CD4-positive, alpha-beta T cell (primary cell): ENCODE measurements at places on chromosomes 7 and 10. TPM values are rescaled to one million over a fixed set of nuclear protein-coding genes. Genes with fewer than 3 reads are reported as not detected.

The NPFFR1 gene
- total RNA-seq: 0.03 TPM

DNA sequence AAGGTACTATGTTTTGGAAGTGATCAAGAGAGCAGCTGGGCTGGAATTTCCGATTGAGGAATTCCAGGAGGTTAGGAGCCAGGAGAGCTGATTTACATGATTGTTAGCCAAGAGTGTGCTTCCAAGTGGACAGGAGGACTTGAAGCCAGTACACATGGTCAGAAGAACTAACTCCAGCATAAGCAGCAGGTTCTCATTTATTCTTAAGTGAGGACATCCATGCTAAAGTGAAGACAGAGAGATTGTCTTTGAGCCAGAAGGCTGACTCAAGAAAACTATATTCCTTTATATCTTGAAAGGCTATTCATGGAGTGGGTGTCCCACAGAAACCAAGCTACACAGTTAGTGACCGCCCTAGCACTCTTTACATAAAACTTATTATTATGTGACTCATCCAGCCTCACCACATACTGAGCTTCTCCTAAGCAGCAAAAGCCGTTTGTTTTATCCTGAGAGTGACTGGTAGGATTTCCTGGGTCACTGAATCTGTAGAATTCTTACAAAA, 56.7 kb upstream of the SEMA3A start:
- no peaks in the 10 kb centered on the region for H3K4me1 ChIP-seq
- no peak overlapping the region for H3K27ac ChIP-seq
- no peak overlapping the region for H3K4me3 ChIP-seq
- no peaks in the 10 kb centered on the region for H3K27me3 ChIP-seq
- H3K36me3 ChIP-seq: no peaks in the 10 kb centered on the region

The PRLHR gene
- total RNA-seq: not detected

The SUN3 gene
- total RNA-seq: not detected

DNA sequence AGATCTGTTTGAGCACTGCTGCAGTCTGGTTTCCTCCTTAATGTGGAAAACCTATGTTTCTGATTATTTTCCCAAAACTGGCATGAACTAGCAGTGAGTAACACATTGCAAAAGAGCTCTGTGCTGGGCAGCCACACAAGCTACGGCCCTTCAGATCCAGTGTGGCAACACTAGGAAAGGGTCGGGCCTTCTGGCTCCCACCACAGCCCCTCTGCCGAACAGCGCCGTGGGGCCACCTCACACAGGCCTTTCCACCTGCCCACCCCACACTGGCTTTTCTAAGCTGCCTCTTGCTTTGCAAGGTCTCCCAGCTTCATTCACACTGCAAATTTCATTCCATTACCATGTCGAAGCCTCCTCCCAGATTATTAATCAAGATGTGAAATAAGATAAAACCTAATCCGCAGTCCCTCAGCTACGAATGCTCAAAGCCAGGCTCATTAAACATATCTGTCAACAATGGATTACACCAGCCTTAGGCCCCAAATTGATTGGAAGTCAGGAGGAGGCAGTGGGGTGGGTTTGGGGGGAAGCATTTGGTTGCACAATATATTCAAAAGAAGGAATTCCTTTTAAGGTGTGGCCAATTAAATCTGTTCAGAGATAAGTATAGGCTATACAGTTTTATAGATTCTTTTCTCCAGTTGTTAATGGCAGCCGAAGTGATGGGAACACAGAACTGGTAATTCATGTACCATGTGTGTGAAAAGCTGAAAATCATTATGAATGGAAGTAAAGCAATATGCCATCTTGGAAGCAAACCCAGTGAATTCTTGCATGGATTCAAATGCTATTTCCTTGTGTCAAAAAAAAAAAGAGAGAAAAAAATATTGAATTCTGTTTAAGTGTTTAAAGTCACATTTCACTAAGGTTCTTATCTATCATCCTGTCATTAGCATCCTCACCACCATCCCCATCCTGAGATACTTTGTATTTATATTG, 223.7 kb downstream of the MTERF1 start:
- H3K36me3 ChIP-seq: no peaks in the 10 kb centered on the region
- H3K4me3 ChIP-seq: no peak overlapping the region
- no peaks in the 10 kb centered on the region for H3K27me3 ChIP-seq

GRCh38 chr10:51224671-51225161, 150.4 kb downstream of the PRKG1 start:
- no peak for DNase-seq
- H3K4me3 ChIP-seq: no peak overlapping the region
- H3K4me1 ChIP-seq: no peaks in the 10 kb centered on the region

- H3K27ac ChIP-seq: no peak overlapping the region
- no peaks in the 10 kb centered on the region for H3K4me1 ChIP-seq
- H3K27me3 ChIP-seq: no peaks in the 10 kb centered on the region
- DNase-seq: no peak
- no peak overlapping the region for H3K4me3 ChIP-seq
Measured at GRCh38 chr7:154646126-154647013, 356.6 kb downstream of the PAXIP1 start.

GRCh38 chr10:117004227-117005025, 561 bp downstream of the SHTN1 start:
- H3K4me1 ChIP-seq: peaks cover 14% of the 10 kb centered on the region
- no peak overlapping the region for H3K27ac ChIP-seq
- DNase-seq: no peak
- H3K4me3 ChIP-seq: peak overlapping the region; percentile 53
- H3K27me3 ChIP-seq: peaks cover 38% of the 10 kb centered on the region

DNA sequence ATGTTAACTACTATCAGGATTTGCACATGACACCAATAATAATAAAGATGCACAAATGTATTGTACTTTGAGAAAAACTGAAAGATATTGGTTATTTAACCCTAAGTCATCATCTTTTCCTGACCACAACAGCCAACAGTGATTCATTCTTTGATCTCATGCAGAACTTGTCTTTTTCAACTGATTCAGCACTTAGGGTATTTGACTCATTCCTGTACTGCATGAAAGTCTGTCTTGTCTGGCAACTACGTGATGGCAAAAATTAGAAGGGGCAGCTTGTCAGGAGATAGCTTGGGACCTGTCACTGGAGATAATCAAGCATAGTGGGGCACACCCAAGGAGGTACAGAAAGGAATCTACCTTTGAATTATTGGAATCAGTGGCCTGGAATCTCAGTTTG, 77.8 kb upstream of the LRRC17 start:
- H3K4me1 ChIP-seq: no peaks in the 10 kb centered on the region
- H3K27me3 ChIP-seq: no peaks in the 10 kb centered on the region
- DNase-seq: no peak

The MET gene
- 0.14 TPM for total RNA-seq

GRCh38 chr7:1073142-1073977, 14.6 kb upstream of the GPER1 start:
- H3K27me3 ChIP-seq: no peaks in the 10 kb centered on the region
- no peak for DNase-seq
- H3K27ac ChIP-seq: no peak overlapping the region
- no peaks in the 10 kb centered on the region for H3K4me1 ChIP-seq

GRCh38 chr7:115088893-115089292, 167.0 kb downstream of the MDFIC start:
- no peaks in the 10 kb centered on the region for H3K27me3 ChIP-seq
- no peaks in the 10 kb centered on the region for H3K4me1 ChIP-seq
- DNase-seq: no peak
- no peak overlapping the region for H3K4me3 ChIP-seq
- no peaks in the 10 kb centered on the region for H3K36me3 ChIP-seq
- H3K27ac ChIP-seq: no peak overlapping the region

DNA sequence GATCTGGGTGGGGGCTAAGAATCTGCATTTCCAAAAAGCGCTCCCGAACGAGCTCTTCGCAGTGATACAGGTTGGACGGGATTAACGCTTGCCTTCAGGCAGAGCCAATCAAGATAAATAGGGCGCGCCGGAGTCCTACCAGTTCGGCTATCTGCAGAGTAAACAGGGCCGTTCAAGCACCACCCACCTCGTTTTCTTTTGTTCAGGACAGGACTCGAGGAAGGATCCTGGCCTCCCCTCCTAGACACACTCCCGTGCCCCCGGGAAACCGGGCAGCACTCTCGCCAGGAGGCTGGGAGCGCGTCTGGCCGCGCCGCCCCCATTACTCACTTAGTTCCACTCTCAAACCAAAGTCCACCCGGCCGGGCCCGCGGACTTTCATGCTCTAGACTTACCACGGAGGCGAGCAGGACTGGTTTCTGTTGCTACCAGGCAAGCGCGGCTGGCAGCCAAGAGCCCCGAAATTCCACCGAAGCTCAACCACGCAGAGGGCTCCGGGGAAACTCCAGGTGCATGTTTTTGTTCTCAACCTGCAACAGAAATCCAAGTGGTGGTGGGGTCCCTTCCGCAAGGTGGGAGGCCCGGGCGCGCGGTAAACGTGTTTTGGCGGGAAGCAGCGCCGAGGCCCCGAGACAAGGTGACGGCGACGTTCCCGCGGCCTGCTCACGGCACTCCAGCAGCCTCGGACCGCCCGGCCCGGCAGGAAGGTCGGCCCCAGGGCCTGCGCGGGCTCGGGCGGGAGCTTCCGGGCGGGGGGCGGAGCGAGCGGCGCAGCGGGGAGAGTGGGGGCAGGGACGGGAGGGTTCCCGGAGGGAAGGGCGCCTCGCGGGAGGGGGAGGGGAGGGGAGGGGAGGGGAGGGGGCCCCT, 12.7 kb downstream of the HNRNPF start:
- peak; percentile 46 for DNase-seq
- H3K4me1 ChIP-seq: peaks cover 84% of the 10 kb centered on the region
- H3K36me3 ChIP-seq: peaks cover 58% of the 10 kb centered on the region

- H3K36me3 ChIP-seq: no peaks in the 10 kb centered on the region
- no peaks in the 10 kb centered on the region for H3K27me3 ChIP-seq
- no peaks in the 10 kb centered on the region for H3K4me1 ChIP-seq
- H3K4me3 ChIP-seq: no peak overlapping the region
Measured at GRCh38 chr10:104895541-104895940, 254.5 kb downstream of the SORCS3 start.

GRCh38 chr10:118694848-118695247, 59.9 kb downstream of the CACUL1 start:
- no peak for DNase-seq
- H3K4me3 ChIP-seq: no peak overlapping the region
- H3K36me3 ChIP-seq: peaks cover 5% of the 10 kb centered on the region
- no peak overlapping the region for H3K27ac ChIP-seq

GRCh38 chr10:94224656-94225055, 138.1 kb downstream of the NOC3L start:
- no peak for DNase-seq
- no peak overlapping the region for H3K4me3 ChIP-seq
- no peaks in the 10 kb centered on the region for H3K36me3 ChIP-seq
- no peaks in the 10 kb centered on the region for H3K27me3 ChIP-seq

GRCh38 chr10:32139223-32140073, 83.2 kb upstream of the KIF5B start:
- no peak for DNase-seq
- H3K4me1 ChIP-seq: no peaks in the 10 kb centered on the region
- no peaks in the 10 kb centered on the region for H3K36me3 ChIP-seq
- no peaks in the 10 kb centered on the region for H3K27me3 ChIP-seq
- no peak overlapping the region for H3K27ac ChIP-seq
- H3K4me3 ChIP-seq: no peak overlapping the region

- no peak overlapping the region for H3K4me3 ChIP-seq
- peaks cover 33% of the 10 kb centered on the region for H3K4me1 ChIP-seq
- H3K27me3 ChIP-seq: no peaks in the 10 kb centered on the region
- no peaks in the 10 kb centered on the region for H3K36me3 ChIP-seq
- no peak for DNase-seq
- H3K27ac ChIP-seq: no peak overlapping the region
Measured at GRCh38 chr7:76395965-76396726, 13.4 kb downstream of the SSC4D start.

The OGDHL gene
- total RNA-seq: not detected

DNA sequence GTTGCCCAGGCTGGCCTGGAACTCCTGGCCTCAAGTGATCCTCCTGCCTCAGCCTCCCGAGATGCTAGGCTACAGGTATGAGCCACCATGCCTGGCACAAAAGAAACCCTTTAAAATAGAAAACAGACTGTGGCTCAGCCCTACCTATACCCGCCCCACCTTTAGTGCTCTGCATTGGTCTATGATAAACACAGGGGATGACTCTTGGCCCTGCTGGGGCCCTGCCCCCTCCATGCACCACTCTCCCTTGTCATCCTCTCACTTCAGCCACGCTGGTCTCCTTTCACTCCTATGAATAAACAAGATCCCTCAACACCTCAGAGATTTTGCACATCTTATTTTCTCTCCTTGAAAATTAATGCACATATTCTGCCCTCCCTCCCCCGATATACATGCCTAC, 251.4 kb upstream of the KLF14 start:
- H3K27me3 ChIP-seq: no peaks in the 10 kb centered on the region
- DNase-seq: no peak
- H3K27ac ChIP-seq: peak overlapping the region; percentile 88
- peaks cover 73% of the 10 kb centered on the region for H3K4me1 ChIP-seq
- H3K4me3 ChIP-seq: no peak overlapping the region

The PKD2L1 gene
- total RNA-seq: not detected

The TMEM196 gene
- not detected for total RNA-seq

- no peaks in the 10 kb centered on the region for H3K4me1 ChIP-seq
- H3K4me3 ChIP-seq: no peak overlapping the region
- H3K27ac ChIP-seq: no peak overlapping the region
- H3K36me3 ChIP-seq: no peaks in the 10 kb centered on the region
- peaks cover 22% of the 10 kb centered on the region for H3K27me3 ChIP-seq
- DNase-seq: no peak
Measured at GRCh38 chr10:125147971-125148439, 12.4 kb downstream of the CTBP2 start.

The PBLD gene
- total RNA-seq: 1.6 TPM

GRCh38 chr7:29478226-29478625, 85.4 kb upstream of the PRR15 start:
- no peak for DNase-seq
- H3K27me3 ChIP-seq: no peaks in the 10 kb centered on the region
- no peaks in the 10 kb centered on the region for H3K36me3 ChIP-seq
- no peaks in the 10 kb centered on the region for H3K4me1 ChIP-seq
- H3K27ac ChIP-seq: no peak overlapping the region

GRCh38 chr7:108251700-108252099, 121.5 kb upstream of the LAMB4 start:
- H3K4me3 ChIP-seq: no peak overlapping the region
- H3K36me3 ChIP-seq: no peaks in the 10 kb centered on the region
- H3K4me1 ChIP-seq: no peaks in the 10 kb centered on the region
- no peak for DNase-seq

GRCh38 chr7:39102234-39102633, 124.5 kb downstream of the POU6F2 start:
- no peak overlapping the region for H3K27ac ChIP-seq
- no peak overlapping the region for H3K4me3 ChIP-seq
- no peaks in the 10 kb centered on the region for H3K4me1 ChIP-seq
- H3K36me3 ChIP-seq: no peaks in the 10 kb centered on the region
- no peaks in the 10 kb centered on the region for H3K27me3 ChIP-seq

- no peaks in the 10 kb centered on the region for H3K36me3 ChIP-seq
- no peak for DNase-seq
- H3K27me3 ChIP-seq: no peaks in the 10 kb centered on the region
- H3K4me1 ChIP-seq: no peaks in the 10 kb centered on the region
Measured at GRCh38 chr7:40327113-40327512, 192.3 kb downstream of the SUGCT start.

DNA sequence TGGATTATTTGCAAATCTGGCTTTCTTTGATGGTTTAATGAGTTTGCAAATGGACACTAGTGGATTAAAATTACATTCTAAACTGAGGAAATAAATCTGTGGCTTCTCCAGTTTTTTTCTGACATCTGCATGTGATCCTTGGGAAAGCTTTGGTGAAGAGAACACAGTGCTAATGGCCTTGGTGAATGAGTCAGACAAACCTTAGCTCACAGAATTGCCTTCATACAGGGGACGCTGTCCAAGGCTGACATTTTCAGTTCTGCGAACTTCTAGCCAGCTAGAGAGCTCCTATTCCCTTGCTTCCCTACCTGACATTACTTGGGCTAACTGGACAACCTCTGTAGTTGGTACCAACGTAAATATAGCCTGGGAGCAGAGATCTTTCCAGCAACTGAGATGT, 21.2 kb downstream of the BMPER start:
- H3K4me1 ChIP-seq: no peaks in the 10 kb centered on the region
- no peak overlapping the region for H3K27ac ChIP-seq
- no peaks in the 10 kb centered on the region for H3K36me3 ChIP-seq
